Activated naive CD4-positive, alpha-beta T cell treated with anti-CD3 and anti-CD28 coated beads, Interleukin-2, amount 50 U/mL, for 72 hours (primary cell): ENCODE measurements at places on chromosomes 1 and 21.

GRCh38 chr1:20612221-20612746, 21.0 kb upstream of the PINK1 start:
- DNase-seq: no peak

- no peak for DNase-seq
Measured at GRCh38 chr1:245589906-245590305, 435.1 kb downstream of the KIF26B start.

DNA sequence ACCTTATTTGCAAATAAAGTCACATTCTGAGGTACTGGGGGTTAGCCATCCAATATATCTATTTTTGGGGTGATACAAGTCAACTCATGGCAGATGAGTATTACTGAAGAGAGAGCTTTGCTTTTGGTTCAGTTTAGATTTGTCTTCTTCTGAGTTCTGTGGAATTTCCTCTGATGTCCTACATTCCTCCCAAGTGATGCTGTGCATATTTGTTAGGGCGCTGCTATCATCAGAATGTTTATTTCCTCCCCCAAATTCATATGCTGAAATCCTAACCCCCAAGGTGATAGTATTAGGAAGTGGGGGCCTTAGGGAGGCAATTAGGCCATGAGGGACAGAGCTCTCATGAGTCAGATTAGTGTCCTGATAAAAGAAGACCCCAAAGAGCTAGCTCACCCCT, 96.2 kb upstream of the WLS start:
- DNase-seq: no peak

GRCh38 chr1:205504311-205505075, at the start of gene CDK18:
CDK18 (plus strand) TSS chr1:205504669; CDS start chr1:205523168, 18,499 bp downstream.
- no peak for DNase-seq

DNA sequence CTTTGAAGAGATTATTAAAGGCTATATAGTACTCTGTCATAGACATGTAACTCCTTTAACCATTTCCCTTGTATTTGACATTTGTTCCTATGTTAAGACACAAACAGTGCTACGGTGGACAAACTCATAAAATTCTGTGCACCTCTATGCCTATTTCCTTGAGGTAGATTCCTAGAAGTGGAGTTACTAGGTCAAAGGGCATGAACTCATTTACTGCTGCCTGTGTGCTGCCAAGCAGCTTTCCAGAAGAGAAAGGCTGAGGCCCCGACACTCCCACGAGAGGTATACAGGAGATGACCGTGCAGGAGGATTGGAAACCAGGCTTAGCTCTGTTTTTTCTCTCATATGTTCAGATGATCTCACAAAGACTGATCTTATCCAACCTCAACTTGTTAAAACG, 34.4 kb upstream of the TENT5C start:
- DNase-seq: no peak

GRCh38 chr1:19057182-19057779, 100.8 kb upstream of the IFFO2 start:
- DNase-seq: no peak

- no peak for DNase-seq
Measured at GRCh38 chr1:92342401-92342800, 43.5 kb downstream of the RPAP2 start.

GRCh38 chr1:200332716-200333115, 77.1 kb downstream of the ZNF281 start:
- no peak for DNase-seq

DNA sequence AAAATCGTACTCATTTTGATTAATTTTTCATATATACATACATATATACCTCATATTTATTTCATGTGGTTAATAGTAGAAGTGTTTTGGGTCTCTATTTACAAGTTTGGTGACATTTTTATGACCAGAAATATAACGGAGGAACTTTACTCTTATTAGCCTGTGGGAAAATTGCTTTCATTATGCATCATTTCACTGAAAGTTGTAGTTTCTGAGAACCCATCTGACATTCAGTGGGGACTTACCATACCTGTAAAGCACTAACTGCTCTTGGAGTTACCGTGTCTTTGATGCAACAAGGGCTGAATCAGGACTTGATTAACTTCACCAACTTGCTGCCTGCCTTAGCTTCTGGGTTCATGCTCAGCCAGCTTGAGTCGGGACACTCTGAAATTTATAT, 49.9 kb upstream of the ITPKB start:
- no peak for DNase-seq

DNA sequence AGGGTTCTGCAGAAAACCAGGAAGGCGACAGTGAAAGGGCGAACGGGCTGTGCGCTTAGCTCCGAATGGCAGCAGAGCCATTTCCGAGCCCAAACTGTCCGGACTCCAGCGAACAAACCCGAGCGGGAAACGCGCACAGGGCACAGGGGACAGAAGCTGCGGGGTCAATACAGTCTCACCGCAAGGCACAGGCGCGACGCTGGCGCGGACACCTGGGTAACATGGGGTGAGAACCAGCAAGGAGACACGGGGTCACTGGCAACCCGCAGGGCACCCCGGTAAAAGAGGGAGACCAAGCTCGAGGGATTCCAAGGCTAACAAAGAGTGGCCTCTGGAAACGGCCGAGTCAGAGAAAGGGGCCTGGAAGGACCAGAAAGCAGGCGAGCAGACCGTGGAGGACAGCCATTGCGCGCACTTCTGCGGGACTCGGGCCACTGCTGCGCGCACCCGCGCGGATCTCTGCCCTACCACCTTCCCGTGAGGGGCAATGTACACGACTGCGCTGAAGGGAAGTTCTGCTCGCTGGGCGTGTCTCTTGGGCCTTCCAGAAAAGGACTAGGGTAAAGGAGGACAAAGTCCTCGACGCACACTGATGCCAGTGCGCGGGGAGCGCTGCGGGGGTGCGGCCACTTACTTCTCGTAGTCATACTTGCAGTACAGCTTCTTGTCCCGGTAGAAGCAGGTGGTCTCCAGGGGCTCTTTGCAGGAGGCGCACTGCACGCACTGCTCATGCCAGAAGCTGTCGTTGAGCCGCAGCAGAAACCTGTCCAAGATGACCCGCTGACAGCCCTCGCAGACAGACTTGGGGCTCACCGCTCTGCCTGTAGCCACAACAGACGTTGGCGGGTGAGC, 3.8 kb downstream of the LMX1A start:
- DNase-seq: no peak

- DNase-seq: no peak
Measured at GRCh38 chr1:169707912-169708604, 3.4 kb downstream of the SELL start.

- no peak for DNase-seq
Measured at GRCh38 chr1:103790172-103790571, 40.5 kb downstream of the AMY1C start.

DNA sequence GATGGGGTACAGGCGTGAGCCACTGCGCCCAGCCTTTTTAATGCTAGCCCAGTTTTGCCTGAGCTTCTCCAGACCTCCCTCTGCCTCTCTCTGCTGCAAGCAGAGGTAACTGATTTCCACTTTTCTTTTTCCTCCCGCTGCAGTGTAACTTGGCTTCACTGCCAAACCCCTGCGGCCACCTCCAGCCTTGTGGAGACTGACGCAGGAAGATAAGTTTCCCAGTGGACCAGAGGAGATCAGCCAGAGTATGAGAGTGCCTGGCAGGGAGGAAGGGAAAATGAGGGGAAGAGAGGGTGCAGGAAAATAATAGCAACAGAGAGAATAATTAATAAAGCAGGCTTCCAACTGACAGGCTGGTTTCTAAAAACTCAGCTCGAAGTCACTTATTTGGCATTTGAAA, 143.7 kb downstream of the PCNX2 start:
- DNase-seq: no peak

DNA sequence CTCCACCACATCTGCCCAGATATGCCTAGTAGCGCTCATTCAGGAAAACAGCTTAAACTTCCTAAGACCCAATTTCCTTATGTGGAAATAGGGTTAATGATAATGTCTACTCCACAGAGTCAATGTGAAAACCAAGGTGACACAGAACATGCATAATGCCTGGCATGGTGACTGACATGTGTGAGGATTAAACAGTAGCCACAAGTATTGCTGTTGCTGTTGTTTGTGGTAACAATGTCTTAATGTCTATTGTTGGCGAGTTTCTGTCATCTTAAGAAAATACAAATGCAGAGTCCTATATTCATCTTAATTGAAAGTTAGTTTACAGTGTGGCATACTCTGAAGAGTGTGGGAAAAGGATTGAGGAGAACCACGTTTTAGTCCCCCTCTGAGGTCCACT, 75.6 kb upstream of the NGF start:
- DNase-seq: no peak

- no peak for DNase-seq
Measured at GRCh38 chr1:19156676-19157075, 53.4 kb downstream of the UBR4 start.

DNA sequence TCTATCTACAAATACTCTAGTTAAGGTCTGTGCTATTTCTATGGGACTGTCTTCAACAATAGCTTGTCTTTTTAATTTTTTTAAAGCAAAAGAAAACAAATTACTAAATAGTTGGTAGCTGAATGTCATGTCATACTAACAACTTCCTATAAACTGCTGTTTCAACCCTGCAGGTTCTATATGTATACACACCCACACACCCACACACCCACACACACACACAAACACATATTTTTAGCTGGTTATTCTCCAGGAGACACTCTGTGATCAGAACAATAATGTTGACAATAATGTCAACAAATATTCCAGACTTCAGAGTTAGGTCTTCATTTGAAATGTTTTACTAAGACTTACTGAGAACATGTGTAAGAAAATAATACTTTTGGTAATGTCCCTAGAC, 66.7 kb downstream of the AK5 start:
- DNase-seq: no peak

DNA sequence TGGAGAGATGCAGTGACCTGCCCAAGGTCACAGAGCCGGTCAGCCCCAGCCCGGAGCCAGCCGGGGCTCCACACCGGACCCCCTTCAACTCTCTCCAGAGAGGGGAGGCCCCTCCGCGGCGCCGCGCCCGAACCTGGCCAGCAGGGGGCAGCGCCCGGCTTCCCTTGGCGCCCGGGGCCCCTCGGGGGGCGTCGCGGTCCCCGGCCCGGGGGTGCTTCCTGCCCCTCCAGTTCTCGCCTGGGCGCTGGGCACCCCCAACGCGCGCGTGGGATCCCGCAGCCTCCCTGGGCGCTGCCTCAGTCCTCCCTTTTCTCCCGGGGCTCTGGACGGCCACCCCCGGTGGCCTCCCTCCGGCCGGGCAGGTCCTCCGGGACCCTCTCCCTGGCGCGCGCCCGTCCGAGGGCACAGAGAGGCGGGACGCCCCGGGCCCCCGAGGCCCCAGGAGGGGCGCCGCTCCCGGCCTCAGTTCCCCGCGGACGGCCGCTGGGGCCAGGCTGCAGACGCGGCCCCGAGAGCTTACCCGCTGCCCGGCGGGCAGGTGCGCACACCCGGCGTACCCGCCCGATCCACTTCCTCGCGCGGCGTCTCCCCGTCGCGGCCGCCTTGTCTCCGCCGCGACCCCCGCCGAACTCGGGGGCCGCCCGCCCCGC, 406 bp downstream of the HTR1D start:
- DNase-seq: no peak

GRCh38 chr1:205842229-205842628, 7.7 kb downstream of the PM20D1 start:
- DNase-seq: no peak

GRCh38 chr1:167679714-167680113, 42.1 kb upstream of the MPZL1 start:
- no peak for DNase-seq

GRCh38 chr1:147238925-147239820, 3.3 kb upstream of the CHD1L start:
- no peak for DNase-seq

GRCh38 chr1:157151073-157151472, 12.9 kb upstream of the ETV3 start:
- DNase-seq: no peak

DNA sequence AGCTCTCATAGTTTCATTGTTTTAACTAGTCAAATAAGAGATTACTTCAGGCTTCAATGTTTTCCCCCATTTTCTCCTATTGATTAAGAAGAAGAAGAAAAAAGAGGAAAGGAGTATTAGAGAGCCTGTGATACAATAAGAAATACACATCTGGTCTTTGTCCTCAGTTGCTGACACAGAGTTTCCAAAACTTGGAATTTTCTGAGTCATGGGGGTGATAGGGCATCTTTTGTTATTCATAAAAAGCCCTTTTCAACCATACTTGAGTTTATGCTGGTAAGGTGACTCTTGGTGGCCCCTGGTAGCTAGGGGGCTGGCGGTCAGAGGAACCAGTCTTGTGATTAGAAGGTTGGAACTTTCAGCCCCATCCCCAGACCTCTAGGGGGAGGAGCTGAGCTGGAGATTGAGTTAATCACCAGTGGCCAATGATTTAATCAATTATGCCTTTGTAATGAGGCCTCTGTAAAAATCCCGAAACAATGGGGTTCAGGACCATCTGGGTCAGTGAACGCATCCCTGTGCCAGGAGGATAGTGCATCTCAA, 28.9 kb upstream of the KLF18 start:
- no peak for DNase-seq

GRCh38 chr1:23638188-23638619, 53.4 kb upstream of the RPL11 start:
- DNase-seq: no peak

DNA sequence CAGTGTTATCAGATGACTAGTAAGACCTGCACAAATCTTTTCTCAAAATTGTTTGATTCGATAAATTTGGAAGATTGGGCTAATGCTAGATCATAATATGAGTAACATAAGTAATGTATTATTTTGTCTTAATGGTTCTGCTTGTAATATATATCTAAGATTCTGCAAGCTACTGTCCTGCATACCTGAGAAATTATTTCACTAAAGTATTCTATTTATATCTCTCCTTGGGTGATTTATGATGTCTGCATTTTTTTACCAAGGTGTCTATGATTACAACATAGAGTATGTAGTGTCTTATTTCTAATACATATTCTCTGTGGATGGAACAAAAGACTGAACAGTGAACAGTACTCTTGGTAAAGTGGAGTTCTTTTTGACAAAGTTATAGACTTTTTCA, 166.6 kb downstream of the CLEC20A start:
- no peak for DNase-seq

GRCh38 chr1:165815725-165816124, 11.7 kb upstream of the UCK2 start:
- no peak for DNase-seq

- no peak for DNase-seq
Measured at GRCh38 chr1:246907472-246907871, 24.3 kb downstream of the AHCTF1 start.

DNA sequence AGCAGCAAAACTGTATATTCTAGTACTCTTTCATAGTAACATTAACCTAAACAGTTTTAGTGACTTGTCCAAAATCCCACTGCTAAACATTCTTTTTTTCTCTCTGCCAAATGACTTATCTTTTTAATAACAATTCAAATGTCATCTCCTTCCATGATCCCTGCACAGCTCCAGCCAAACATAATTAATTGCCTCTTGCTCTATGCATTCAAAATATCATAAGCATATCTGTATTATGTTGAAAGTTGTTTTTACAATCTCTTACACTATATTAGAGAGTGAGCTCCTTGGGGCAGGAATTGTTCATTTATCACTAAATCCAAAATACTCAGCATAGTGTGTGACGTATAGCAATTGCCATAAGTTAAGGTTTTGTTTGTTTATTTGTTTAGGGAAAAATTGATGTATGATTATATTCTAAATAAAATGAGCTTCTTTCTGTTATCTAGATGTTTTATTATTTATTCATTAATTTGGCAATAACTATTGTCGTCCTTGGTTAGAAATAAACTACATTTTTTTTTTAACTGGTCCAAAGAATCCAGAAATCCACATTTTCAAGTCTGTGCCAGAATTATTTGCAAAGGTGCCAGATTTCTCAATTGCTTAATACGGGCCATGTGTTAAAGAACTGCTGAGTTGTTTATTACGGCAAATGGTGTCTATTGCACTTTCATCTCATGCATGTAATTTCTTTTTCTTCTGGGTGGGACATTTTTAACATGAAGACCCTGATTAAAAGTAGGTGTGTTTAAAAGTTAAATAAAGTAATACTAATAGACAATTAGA, 577.2 kb upstream of the ZRANB2 start:
- no peak for DNase-seq

- DNase-seq: no peak
Measured at GRCh38 chr1:1892079-1892762, 1.3 kb upstream of the GNB1 start.
